Fibroblast of lung (primary cell): ENCODE measurements at places on chromosomes 1 and 21. TPM values are rescaled to one million over a fixed set of nuclear protein-coding genes. Genes with fewer than 3 reads are reported as not detected.
A peak's percentile ranks its signal among the peaks of the same experiment; 100 is the strongest.

DNA sequence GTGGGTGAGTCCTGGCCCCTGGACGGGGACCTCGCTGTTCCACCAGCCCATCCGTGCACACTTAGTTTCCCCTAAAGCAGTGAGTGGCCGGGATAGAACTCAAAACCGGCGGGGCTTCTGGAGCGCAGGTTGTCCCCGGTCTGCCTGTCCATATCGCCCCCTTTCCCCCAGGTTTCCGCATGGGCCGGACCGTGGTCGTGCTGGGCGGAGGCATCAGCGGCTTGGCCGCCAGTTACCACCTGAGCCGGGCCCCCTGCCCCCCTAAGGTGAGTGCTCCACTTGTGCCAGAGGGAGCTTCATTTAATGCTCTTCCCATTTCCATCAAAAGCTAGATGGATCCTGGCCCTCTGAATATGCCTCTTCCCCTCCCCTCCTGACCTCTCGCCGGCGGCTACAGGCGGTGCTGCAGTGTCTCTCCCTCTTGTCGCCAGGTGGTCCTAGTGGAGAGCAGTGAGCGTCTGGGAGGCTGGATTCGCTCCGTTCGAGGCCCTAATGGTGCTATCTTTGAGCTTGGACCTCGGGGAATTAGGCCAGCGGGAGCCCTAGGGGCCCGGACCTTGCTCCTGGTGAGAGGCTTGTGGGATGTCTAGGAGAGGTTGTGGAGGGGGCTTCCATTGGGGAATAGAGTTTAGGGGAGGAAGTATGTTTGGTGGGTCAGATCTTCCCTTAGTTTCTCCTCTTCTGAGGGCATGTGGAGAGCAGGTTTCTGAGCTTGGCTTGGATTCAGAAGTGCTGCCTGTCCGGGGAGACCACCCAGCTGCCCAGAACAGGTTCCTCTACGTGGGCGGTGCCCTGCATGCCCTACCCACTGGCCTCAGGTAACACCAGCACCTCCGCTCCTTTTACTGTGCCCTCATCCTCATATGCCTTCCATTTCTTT is 683 bp downstream of the PPOX start:
- peak overlapping the region; percentile 91 for H3K27ac ChIP-seq
- H3K36me3 ChIP-seq = peaks cover 18% of the 10 kb centered on the region
- H3K4me1 ChIP-seq = peaks cover 11% of the 10 kb centered on the region
- peak overlapping the region; percentile 76 for H3K4me3 ChIP-seq
- no peak for DNase-seq

DNA sequence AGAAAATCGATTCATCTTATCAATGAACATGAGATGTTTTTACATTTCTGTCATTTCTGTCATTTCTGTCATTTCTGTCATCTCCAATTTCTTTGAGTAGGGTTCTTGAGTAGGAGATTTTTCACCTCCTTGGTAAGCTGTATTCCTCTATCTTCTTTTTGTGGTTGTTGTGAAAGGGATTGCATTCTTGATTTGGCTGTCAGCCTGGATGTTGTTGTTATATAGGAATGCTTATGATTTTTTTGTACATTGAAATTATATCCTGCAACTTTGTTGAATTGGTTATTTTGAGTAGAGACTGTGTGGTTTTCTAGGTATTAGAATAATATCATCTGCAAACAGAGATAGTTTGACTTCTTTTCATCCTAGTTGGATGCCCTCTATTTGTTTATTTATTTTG is 1233.7 kb downstream of the PLA2G4A start:
- no peaks in the 10 kb centered on the region for H3K4me1 ChIP-seq
- H3K4me3 ChIP-seq = no peak overlapping the region
- no peaks in the 10 kb centered on the region for H3K36me3 ChIP-seq
- no peak overlapping the region for H3K27ac ChIP-seq

- no peaks in the 10 kb centered on the region for H3K27me3 ChIP-seq
- H3K4me1 ChIP-seq = no peaks in the 10 kb centered on the region
- peaks cover 6% of the 10 kb centered on the region for H3K36me3 ChIP-seq
- peak overlapping the region; percentile 87 for H3K4me3 ChIP-seq
- no peak for DNase-seq
These were observed 2.7 kb downstream of the DUSP10 start for GRCh38 chr1:221739018-221739676.

DNA sequence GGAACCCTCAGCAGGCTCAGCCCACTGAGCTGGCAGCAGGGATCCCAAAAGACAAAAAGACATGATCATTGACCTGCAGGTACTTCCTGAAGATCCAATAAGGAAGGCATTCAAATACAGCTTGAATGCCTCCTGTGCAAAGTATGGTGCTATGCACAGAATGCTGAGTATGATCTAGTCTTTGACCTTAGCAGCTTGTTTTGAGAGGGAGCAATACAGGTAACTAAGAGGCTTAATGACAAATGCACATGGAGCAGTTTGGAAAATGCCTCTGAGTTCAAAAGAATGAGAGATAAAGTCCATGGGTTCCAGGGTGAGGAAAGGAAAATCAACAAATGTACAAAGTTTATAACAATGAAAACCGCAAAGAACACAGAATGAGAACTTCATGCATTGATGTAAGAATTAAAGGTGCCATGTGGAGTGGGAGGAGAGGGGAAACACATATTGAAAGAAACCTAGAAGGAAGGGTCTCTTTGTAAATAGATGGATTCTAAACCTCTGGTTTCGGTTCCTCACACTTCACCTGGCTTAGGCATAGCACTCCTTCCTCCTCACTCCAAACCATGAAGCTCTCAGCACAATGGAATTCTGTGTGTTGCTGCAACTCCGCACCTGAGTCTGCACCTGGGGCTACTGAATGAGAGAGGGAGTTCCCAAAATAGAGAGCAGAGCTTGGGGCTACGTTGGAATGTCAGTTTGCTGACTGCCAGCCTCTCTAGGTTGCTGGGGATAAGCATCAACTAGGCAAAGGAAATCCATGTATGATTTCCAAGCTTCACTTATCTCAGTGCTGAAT is 77.6 kb downstream of the PLXNA2 start:
- no peak for DNase-seq
- no peaks in the 10 kb centered on the region for H3K27me3 ChIP-seq
- no peaks in the 10 kb centered on the region for H3K36me3 ChIP-seq
- H3K4me3 ChIP-seq = no peak overlapping the region
- peaks cover 4% of the 10 kb centered on the region for H3K4me1 ChIP-seq

GRCh38 chr1:47976728-47977127 is 20.5 kb downstream of the TRABD2B start:
- H3K4me1 ChIP-seq = no peaks in the 10 kb centered on the region
- H3K27ac ChIP-seq = no peak overlapping the region
- DNase-seq = no peak
- H3K27me3 ChIP-seq = no peaks in the 10 kb centered on the region
- H3K36me3 ChIP-seq = no peaks in the 10 kb centered on the region

GRCh38 chr1:113442131-113442530 is 51.8 kb downstream of the MAGI3 start:
- no peak overlapping the region for H3K27ac ChIP-seq
- no peak for DNase-seq
- no peak overlapping the region for H3K4me3 ChIP-seq
- H3K4me1 ChIP-seq = no peaks in the 10 kb centered on the region

DNA sequence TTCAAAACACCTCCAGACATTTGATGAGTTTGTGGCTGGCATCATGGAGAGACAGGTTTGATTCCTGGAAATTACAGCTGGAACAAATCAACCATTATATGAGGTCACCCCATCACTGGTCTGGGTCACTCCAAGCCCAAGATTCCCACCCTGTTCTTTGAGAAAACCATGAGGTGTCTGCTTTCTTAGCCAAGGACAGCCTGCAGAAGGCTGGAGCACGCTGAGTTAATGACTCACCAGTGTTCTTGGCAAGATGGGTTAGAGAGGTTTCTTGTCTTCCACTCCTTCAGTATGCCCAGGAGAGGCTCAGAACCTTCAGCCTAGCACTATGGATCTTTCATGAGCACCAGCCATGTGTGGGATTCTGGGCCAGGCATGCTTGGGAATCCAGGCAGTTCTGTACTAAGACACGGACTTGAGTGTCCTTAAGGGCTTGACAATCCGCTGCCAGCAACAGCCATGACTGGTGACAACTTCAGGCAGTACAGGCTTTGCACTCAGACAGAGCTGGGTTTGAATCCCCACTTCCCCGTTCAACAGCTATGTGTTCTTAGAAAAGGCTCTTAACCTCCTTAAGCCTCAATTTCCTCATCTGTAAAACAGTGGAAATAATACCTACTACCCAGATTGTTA is 43.9 kb downstream of the GRHL3 start:
- H3K4me3 ChIP-seq = no peak overlapping the region
- H3K27me3 ChIP-seq = no peaks in the 10 kb centered on the region
- peaks cover 16% of the 10 kb centered on the region for H3K4me1 ChIP-seq
- peaks cover 1% of the 10 kb centered on the region for H3K36me3 ChIP-seq

The GPR37L1 gene
- not detected in 2 replicates for total RNA-seq

The EXTL1 gene
- total RNA-seq = 0.26 and 0.33 TPM in 2 replicates

The DRAXIN gene
- total RNA-seq = 0.50 and 0.51 TPM in 2 replicates

The ARMH1 gene
- 2.3 and 6.4 TPM in 2 replicates for total RNA-seq

The COL11A1 gene
- 0.26 and 8.9 TPM in 2 replicates for total RNA-seq
